Activated T-cell treated with anti-CD3 and anti-CD28 coated beads, Interleukin-2, amount 50 U/mL, for 1 hour (primary cell): ENCODE measurements at places on chromosomes 2 and 18.

DNA sequence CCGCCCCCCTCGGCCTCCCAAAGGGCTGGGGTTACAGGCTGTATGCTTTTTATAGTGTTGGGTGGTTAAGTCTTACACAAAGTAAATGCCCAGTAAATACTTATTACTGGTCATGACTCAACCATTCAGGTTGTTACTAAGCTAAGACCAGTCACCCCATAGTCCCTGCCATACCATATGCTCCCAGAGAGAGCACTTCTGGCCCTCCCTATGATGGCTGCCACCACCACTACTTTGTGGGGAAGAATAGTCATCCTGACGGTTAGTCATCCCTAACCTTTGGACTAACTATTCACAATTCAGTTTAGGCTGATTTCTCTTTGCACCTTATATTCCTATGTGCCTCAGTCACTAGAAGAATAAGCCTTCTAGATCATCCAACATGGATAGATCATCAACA, 42.0 kb upstream of the MSH2 start:
- no peak for DNase-seq

DNA sequence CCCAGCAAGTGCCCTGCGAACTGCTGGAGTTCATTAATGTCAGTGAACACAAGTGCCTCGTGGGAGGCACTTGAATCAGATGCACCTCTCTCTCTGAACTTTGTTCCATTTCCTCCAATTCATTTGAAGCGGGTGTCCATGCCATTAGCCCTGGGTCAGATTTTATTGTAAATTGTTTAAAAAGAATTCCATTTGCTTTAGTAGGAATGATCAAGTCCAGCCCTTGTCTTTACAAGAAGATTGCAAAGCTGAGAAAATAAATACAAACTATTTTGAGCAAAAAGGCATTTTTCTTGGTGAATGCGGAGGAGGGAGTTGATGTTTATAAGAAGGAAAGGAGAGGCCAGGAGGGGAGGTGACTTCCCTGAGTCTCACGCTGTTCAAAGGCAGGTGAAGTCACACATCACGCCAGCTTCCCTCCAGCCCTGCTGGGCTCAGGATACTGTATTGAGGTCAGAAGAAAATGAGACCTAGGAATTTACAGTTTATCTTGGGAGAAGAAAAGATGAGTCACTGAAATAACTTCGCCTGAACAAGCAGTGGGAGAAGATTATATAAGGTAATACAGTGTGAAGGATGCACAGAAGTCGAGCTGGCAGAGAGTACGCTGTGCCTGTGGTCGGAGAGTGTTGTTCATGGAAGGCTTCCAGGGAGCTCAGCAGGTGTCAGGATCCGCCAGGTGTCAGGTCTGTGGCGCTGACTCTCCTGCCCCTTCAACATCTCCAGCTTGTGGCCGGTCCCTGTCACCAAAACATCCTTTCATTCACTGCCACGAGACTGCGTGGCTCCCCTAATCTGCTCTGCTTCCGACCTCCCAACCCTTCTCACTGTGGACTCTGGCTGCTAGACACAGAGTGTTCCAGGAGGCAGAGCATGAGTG, 36.5 kb downstream of the EFR3B start:
- DNase-seq, result no peak

- no peak for DNase-seq
Measured at GRCh38 chr2:160417745-160418397, 75.7 kb downstream of the RBMS1 start.

- DNase-seq, result no peak
Measured at GRCh38 chr2:20178249-20178607, 46.7 kb downstream of the SDC1 start.

DNA sequence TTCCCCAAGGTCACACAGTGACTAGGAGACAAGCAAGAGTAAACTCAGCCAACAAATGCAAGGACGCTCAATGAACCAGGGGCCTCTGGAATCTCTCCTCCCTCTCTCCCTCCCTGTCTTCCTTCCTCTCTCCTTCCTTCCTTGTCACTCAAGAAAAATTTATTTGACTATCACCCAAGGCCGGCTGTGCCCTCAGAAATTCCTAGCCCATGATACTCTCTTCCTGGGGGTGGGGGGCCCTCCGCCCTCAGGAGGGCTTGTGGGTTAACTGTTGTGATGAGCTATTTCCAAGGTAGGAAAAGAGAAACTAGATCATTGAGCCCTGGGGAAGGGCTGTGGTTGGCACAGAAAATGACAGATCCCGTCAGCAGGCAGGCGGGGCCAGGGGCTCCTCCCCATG, 21.7 kb downstream of the INHBB start:
- no peak for DNase-seq

- no peak for DNase-seq
Measured at GRCh38 chr2:31238126-31238905, 4.4 kb downstream of the EHD3 start.

DNA sequence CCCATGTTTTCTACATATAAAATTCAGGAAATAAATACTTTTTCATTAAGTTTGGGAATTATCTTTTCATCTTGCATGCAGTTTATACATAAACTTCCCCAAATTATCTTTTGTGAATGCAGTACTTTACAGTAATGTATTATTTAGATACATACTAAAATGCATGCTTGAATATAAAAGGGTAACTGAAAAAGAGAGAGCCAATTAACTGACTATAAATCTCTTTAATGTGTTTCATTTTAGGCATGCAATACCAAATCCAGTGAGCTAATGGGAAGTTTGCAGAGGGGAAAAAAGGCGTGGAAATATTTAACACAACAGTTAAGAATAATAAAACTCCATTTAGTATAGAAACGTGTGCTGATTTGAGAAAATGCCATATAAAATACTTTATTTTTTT, 39.2 kb downstream of the COL4A4 start:
- no peak for DNase-seq

DNA sequence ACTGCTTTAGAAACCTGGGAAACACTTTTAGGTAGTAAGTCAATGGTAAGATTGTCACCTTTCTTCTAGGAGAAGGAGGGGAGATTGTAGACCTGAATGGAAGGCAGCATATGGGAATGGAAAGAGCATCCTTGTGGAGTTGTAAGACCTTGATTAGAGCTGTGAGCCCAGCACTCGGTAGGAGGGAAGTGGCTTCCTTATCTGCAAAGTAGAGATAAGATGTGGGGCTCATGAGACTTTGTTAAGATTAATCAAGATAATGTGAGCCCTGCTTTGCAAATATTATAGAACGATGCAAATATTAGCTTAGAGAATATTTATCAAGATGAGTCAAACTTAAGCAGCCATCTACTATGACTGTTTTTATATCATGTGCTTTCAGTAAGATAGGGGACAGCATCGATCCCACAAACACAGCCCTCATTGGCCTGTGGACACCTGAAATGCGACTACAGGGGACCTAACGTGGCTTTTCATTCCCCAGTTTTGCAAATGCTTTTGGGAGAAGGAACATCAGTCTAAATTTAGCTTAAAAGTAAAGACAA, 243.7 kb downstream of the LTBP1 start:
- no peak for DNase-seq

DNA sequence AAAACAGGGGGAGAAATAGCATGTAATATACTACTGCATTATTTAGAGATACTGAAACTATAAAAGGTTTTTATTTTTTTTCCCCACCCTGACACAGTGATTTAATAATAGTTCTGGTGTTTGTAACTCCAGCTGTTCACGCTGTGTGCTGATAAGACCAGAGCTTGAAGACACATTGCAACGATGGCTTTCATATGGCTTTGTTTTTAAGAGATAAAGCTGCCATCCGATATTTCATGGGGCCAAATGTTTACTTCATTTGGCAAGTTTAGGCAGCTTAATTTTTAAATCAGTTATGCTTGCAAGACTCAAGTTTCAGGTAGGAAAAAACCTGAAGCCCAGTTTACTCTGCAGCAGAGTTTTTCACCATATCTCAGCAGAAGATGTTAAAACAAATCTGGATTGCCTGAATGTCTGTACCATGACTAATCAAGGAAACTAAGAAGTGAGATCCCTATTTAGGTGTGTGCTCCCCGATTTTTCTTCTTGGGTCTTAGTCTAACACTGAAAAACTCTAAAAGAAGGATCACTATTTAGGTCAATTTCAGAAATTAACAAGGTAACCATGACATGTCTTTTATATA, 508.6 kb downstream of the PARD3B start:
- no peak for DNase-seq

DNA sequence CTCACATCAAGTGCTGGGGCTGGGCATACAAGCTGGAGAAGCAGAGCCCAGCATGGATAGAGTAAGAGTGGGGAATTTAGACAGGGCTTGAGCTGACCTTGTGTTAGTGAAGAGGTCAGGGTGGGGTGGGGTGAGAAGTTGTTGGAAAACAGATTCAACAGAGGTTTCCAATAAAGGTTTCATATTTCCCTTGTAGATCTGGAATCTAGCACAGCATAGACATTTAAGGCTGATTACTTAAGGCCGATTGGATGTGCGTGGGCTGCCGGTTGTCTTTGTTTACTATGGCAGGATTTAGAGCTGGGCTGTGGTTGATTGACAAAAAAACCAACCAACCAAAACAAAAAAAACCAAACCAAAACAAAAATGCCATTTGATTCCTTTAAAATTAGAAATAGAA, 114.9 kb upstream of the SEC11C start:
- no peak for DNase-seq

DNA sequence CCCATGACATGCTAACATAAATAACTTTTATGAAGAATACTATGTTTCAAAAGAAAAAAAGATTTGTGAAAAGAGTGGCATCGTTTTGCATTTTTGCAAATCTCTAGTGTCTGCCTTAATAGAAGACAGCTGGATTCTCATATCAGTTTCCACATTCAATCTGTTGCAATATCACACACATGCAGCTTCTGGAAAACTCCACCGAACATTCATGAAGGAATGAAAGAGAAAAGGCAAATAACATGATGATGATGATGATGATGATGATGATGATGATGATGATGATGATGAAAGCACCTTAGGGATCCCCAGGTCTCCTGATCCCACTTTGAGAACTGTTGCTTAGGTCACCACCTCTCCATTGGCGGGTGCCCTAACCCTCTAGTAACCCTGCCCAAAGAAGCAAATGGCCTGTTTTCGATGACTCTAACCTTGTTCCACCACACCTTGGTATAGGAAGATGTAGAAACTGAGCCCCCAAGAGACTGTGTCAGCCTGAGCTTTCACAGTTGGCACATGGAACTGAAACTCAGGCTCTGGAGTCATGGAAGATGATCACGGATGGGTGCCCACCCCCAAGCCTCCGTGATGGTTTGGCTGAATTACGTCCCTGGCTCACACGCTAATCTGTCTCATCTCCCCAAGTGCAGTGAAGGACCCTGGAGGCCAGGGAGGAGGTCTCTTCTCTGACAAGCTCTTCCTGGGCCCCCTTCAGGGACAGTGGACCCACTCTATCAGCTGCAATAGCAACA, 80.1 kb upstream of the SMAD7 start:
- no peak for DNase-seq

- DNase-seq, result no peak
Measured at GRCh38 chr2:74845991-74846390, 12.1 kb downstream of the HK2 start.

GRCh38 chr18:23115683-23116096, 19.6 kb upstream of the CABLES1 start:
- DNase-seq, result no peak

GRCh38 chr2:128630974-128631697, 312.5 kb upstream of the HS6ST1 start:
- no peak for DNase-seq

- DNase-seq, result no peak
Measured at GRCh38 chr2:12661489-12661888, 55.2 kb upstream of the TRIB2 start.

DNA sequence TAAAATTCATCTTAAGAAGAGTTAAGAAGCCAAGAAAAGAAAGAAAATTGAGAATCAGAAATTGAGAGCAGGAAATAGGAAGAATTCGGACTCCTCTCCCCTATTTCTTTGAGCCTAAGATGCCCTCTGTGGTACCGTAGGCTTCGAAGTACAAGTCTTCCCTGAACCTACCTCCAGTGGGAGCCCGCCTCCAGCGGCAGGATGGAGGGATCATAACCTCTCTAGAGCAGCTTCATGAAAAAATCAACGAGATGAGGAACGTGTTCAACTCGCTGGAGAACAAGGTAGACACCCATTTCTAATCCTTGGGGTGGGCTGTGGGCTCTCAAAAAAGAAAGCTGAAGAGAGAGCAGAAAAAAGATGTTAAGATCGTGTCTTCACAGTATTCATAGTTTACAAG, 36.3 kb downstream of the ARHGEF33 start:
- DNase-seq, result no peak

DNA sequence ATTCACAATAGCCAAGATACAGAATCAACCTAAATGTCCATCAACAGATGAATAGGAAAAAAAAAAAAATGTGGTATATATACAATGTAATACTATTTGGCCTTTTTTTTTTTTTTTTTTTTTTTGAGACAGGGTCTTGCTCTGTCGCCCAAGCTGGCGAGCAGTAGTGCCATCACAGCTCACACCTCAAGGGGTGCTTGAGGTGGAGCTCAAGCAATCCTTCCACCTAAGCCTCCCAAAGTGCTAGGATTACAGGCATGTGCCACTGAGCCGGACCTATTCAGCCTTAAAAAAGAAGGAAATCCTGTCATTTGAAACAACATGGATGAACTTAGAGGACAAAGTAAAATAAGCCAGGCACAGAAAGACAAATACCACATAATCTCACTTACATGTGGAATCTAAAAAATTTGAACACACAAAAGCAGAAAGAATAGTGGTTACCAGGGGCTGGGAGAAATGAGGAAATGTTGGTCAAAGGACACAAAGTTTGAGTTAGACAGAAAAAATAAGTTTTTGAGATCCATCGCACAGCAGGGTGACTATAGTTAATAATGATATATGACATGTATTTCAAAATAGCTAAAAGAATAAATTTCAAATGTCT, 26.0 kb downstream of the TLK1 start:
- no peak for DNase-seq

GRCh38 chr2:121212661-121213325, 72.2 kb downstream of the TFCP2L1 start:
- no peak for DNase-seq

GRCh38 chr2:18435426-18436037, 124.9 kb downstream of the RDH14 start:
- no peak for DNase-seq

- no peak for DNase-seq
Measured at GRCh38 chr2:30713698-30714097, 93.5 kb downstream of the CAPN13 start.
